ENCODE measurements at places on chromosomes 1 and 21. TPM values are rescaled to one million over a fixed set of nuclear protein-coding genes. Genes with fewer than 3 reads are reported as not detected.

Gene FBLIM1
- total RNA-seq = 466 TPM

Gene TIE1
- total RNA-seq = 472 TPM

Gene HPDL
- 9.7 TPM for total RNA-seq

Gene FCRL6
- not detected for total RNA-seq

Gene HSPB7
- not detected for total RNA-seq

Gene C2CD2
- total RNA-seq = 28.6 TPM

Gene KCNJ9
- not detected for total RNA-seq

Gene ACOT11
- total RNA-seq = 4.1 TPM

Gene FNDC10
- total RNA-seq = 0.65 TPM

Gene HTR6
- not detected for total RNA-seq

Gene FAM163A
- not detected for total RNA-seq

Gene TADA1
- 17.8 TPM for total RNA-seq

Gene PM20D1
- not detected for total RNA-seq

Gene AK2
- total RNA-seq = 277 TPM

Gene CASQ1
- total RNA-seq = not detected

Gene SH3D21
- 2.8 TPM for total RNA-seq

Gene PRDM16
- 0.13 TPM for total RNA-seq

Gene KCNT2
- 0.57 TPM for total RNA-seq

Gene DIO1
- not detected for total RNA-seq

Gene REN
- total RNA-seq = not detected

Data from thoracic aorta endothelial cell (primary cell).